ENCODE measurements at places on chromosomes 7 and 10.

GRCh38 chr7:80316811-80317210, 182.2 kb downstream of the GNAI1 start:
- DNase-seq: no peak

GRCh38 chr10:46524472-46525176, 31.8 kb downstream of the GPRIN2 start:
- DNase-seq: no peak

GRCh38 chr10:129029051-129029450, 438.0 kb upstream of the MGMT start:
- no peak for DNase-seq

GRCh38 chr10:59757966-59758365, 4.7 kb upstream of the MRLN start:
- DNase-seq: no peak

GRCh38 chr7:106201164-106201563, 83.6 kb downstream of the NAMPT start:
- no peak for DNase-seq

GRCh38 chr7:12423355-12423996, 19.8 kb upstream of the VWDE start:
- no peak for DNase-seq

DNA sequence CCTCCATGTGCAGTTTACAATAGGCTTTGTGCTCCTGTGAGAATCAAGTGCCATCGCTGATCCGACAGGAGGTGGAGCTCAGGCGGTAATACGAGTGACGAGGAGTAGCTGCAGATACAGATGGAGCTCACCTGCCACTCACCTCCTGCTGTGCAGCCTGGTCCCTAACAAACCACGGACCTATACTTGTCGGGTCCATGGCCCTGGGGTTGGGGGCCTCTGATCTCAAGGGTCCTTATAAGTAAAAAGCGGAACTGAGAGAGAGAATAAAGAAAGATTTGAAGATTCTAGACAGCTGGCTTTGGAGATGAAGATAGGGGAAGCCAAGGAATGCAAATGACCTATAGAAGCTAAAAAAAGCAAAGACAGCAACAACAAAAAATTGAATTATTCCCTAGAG, 130.6 kb downstream of the PLXDC2 start:
- no peak for DNase-seq

- DNase-seq: no peak
Observed at GRCh38 chr10:119663866-119664698, 12.9 kb downstream of the BAG3 start.

DNA sequence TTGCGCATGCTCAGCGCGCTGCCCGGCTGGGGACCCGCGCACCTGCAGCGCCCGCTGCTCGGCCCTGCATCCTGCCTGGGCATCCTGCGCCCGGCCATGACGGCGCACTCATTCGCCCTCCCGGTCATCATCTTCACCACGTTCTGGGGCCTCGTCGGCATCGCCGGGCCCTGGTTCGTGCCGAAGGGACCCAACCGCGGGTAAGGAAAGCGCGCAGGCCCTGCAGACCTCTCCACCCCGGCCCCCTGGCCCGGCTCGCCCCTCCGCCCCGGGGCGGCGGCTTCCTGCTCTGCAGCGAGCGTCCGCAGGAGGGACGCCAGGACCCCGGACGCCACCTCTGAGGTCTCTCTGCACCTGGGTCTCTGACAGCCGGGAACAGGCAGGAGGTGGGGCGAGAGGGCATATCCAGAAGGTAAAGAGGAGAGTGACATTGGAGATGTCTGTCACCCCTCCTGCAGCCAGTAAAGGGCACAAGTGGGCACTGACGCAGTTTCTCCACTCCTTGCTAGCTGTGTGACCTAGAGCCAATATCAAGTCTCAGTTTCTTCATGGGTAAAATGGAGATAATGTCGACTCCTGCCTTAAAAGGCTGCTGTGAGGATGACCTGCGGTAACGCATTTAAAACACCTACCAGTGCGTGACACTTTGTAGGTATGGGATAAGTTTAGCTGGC, 338 bp downstream of the ATP6V0E2 start:
- DNase-seq: no peak

- no peak for DNase-seq
Observed at GRCh38 chr10:100327007-100327717, 2.9 kb downstream of the PKD2L1 start.

GRCh38 chr7:28848906-28849305, 109.2 kb downstream of the TRIL start:
- DNase-seq: no peak

DNA sequence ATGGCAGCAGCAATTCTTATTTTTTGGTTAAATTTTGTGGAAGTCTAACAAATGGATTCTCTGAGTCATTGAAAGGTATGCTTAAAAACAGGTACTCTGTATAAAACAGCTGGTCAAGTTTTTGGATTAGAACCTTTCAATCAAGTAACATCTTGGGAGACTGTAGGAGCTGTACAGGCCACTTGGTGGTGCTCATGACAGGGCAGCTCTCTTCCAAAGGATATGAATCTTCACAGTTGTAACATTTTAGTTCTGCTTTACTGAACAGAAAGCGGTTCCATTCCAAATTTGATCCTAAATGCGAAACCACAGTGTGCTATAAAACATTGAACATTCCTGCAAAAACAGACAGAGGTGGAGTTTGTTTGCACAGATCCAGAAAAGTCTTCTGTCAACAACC, 44.5 kb upstream of the AGR3 start:
- no peak for DNase-seq

DNA sequence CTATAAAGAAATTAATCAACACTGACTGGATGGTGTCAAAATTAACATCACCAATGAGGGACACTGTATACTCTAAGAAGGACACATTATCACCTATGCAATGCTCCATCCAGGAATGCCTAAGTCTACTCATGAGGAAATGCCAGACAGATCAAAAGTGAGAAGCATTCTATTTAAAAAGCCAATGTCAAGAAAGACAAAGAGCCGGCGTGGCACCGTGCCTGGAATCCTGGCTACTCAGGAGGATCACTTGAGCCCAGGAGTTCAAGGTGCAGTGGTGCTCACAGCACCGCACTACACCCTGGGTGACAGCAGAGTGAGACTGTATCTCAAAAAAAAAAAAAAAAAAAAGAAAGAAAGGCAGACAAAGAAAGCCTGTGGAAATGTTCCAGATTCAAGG, 45.5 kb upstream of the ANAPC16 start:
- DNase-seq: no peak

GRCh38 chr10:98168766-98169165, 34.3 kb downstream of the R3HCC1L start:
- no peak for DNase-seq

- DNase-seq: no peak
Observed at GRCh38 chr7:79176859-79177477, 276.5 kb downstream of the MAGI2 start.

All from activated gamma-delta T cell treated with anti-CD3 and anti-CD28 coated beads, Interleukin-2, amount 50 U/mL, for 16 hours (primary cell).